ENCODE measurements at places on chromosomes 13 and 19.

DNA sequence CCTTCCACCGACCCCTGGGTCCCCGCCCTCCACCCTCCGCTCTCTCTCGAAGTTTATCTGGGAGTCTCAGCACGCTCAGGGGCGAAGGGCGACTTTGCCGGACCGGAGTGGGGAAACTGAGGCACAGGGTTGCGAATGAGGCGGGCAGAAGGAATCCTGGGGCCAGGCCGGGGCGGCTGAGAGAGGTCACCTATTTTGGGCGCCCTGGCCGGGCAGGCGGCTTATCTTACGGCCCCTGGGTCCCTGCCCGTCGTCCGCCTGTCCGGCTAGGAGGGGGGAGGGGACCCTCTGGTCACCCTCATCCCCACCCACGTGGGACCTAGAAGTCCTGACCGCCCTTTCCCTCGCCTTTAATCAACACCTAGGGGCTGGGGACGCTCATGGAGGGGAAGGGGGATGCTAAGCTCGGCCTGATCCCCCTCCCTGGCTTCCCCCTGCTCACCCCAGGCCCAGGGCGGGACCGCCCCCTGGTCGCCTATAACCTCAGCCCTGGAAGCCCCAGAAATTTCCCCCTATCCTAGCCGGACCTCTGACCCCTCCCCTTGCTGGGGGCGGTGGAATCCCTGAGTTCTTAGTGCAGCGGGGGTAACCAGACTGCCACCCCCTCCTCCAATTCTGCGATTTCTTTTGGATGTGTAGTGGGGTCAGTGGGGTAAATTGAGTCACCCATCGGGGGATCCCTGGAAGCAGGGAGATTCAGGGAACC lies 556 bp downstream of the TRIP10 start:
- no peak for DNase-seq

- peak; percentile 19 for DNase-seq
These were observed 1072.4 kb downstream of the EFNB2 start for GRCh38 chr13:105463011-105463501.

GRCh38 chr19:45342911-45343310 lies 2.4 kb downstream of the KLC3 start:
- DNase-seq: no peak

DNA sequence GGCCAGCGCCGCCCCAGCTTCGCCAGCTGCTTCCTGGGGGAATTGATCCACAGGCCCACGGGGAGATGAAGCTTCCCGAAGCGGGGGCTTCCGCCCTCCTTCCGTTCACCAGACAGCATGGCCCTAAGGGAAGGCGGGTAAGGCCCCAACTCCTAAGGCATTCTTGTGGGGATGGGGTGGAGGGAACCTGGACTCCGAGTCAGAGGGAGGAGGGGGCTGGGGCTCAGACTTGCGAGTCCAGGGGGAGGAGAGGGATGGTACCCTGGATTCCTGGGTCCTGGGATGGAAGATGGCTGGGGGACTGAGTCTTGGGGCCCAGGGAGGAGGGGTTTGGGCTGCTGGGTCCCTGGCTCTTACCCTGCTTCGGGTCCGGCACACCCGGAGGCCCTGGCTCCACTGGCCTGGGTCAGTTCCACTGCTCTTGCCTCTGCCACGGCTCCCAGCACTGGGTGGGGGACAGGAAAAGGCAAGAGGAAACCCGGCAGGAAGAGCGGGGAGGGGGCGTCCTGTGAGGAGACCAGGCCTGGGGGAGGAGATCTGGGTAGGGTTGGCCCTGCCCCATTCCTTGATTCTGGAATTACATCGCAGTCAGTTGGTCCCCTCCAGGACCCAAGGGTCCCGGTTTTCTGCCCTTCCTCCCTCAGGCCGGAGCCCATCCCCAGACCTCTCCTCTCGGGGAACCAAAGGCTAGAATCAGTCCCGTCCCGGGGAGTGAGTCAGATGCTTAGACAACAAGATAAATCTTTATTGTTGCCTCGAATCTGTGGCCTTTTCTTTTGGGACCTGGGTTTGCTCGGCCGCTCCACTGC lies at the start of gene RASIP1:
Gene RASIP1 (minus strand): TSS at position 447 of the 809 bp plus-strand sequence. CDS start 328 bp downstream, at position 119.
- no peak for DNase-seq

- no peak for DNase-seq
These were observed 35.1 kb downstream of the MTMR6 start for GRCh38 chr13:25252225-25252624.

- no peak for DNase-seq
These were observed 45.8 kb upstream of the RGCC start for GRCh38 chr13:41411522-41411921.

GRCh38 chr13:65937251-65937650 lies 1292.9 kb downstream of the PCDH9 start:
- DNase-seq: no peak

DNA sequence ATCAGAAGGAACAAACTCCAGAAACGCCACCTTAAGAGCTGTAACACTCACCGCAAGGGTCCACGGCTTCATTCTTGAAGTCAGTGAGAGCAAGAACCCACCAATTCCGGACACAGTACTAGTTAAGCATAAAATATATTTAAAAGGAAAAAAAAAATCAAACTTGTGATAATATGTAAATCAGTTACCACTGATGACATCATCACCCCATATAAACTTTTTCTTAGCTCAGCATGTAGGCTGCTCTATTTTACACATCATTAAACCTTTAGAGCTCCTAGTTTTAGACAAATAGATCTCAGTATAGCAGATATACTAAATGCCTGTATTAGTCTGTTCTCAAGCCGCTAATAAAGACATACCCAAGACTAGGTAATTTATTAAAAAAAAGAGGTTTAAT lies 668.1 kb downstream of the PCDH9 start:
- DNase-seq: no peak

- no peak for DNase-seq
These were observed 7.2 kb downstream of the UHRF1 start for GRCh38 chr19:4916292-4917082.

DNA sequence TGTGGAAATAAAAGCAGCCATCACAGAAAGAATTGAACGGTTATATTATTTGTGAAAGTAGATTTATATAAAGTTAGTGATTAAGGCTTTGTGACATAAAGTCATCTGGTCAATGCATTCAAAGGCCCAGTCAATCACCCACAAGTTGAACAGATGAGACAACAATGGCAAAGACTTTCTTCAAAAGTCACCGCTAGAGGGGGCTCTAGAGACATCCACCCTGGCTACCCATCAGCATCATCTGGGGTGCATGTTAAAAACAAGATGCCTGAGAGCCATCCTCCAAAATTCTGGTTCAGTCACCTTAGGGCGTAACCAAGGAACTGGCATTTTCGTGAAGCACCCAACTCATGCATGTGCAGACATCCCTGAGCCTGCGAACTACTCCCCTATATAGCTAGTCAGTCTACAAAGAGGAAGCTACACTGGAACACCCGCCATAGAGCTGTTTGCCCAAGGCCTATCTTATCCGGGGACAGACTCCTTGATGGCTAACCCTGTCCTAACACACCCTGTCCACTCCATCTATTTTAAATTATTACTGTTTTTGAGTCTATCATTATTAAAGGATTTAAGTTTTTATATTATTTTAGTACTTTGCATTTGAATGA lies 970.5 kb downstream of the UQCRFS1 start:
- DNase-seq: no peak

DNA sequence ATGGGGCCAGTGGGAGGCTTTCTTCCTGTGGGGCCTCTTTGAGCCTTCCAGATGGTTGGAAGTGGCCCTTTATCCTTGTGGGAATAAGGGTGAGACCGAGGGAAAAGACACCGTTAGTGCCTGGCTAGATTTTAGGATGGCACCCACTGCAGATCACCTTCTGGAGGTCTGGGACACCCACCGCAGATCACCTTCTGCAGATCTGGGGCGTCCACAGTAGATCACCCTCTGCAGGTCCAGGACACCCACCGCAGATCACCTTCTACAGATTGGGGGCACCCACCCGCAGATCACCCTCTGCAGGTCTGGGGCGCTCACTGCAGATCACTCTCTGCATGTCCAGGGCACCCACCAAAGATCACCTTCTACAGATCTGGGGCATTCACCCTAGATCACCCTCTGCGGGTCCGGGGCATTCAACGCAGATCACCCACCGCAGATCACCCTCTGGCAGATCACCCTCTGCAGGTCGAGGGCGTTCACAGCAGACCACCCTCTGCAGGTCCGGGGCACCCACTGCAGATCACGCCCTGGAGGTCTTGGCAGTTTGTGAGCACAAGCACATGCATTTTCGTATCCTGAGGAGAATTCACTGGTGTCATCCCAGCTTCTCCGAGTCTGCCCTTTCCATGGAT lies 153.4 kb upstream of the TSHZ3 start:
- DNase-seq: no peak

DNA sequence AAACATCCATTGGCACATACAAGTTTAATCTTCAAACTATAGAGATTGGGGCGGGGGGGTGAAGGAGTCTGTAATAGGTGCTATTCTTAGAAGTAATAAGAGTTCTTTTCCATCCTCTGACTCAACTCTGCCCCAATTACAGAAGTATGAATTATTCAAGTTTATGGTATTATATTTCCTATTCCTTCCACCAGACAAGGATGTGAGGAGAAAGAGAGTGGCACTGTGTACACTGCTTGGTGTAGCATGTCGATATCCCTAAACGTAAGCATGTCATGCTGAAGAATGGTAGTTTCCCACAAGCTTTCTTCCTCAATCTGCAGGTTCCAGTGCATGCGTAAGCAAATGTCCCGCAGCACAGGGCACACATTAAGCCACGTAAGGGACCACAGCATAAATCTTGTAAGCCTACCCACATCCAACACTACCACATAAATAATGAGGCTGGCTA lies 14.1 kb downstream of the BRD4 start:
- no peak for DNase-seq

Measured in NCI-H2081 treated with DMSO at 0.1 percent for 48 hours (cell line).